ENCODE measurements at places on chromosomes 3 and 15.

- no peak for DNase-seq
Observed at GRCh38 chr15:45187894-45188830, at the start of gene SHF. Gene SHF, minus strand, starts transcription at chr15:45187966. Its CDS starts 15 bp downstream, at chr15:45187951.

DNA sequence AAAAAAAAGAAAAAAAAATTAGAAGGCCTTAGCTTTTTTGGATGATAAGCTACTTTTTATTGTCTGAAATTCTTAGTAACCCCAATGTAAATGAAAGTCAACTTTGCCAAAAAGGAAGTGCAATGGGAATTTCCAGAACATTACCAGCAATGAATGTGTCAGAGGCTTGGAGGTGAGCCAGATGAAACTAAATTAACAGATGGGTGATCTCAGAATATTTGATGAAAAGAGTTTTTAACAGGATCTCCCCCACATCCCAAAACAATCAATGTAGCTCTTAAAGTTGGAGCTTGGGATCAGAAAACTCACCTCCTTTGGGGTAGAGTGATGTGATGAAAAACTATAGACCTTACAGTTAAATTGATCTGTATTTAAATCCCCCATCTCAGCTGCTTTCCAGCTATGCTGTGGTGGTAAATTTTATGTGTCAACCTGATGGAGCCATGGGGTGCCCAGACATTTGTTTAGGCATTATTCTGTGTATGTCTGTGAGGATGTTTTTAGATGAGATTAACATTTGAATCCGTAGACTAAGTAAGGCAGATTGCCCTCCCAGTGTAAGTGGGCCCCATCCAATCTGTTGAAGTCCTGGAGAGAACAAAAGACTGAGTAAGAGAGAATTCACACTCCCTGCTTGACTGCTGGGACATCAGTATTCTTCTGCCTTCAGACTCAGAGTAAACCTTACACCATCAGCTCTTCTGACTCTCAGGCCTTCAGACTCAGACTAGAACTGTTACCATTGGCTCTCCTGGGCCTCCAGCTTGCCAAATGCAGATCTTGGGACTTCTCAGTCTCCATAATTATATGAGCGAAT is 84.3 kb upstream of the TNFSF10 start:
- DNase-seq, result no peak

GRCh38 chr15:98953000-98953787 is 54.4 kb downstream of the PGPEP1L start:
- no peak for DNase-seq

GRCh38 chr3:149449182-149449581 is 25.3 kb upstream of the TM4SF4 start:
- no peak for DNase-seq

DNA sequence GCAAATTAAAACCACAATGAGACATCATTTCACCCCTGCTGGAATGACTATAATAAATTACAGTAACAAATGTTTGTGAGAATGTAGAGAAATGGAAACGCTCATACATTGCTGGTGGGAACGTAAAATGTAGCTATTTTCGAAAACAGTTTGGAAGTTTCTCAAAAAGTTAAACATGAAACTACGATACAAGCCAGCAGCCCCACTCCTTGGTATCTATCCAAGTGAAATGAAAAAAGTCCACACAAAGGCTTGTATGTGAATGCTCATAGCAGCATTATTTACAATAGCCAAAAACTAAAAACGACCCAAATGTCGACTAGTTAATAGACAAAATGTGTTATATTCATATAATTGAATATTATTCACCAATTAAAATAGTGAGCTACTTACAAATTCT is 22.9 kb upstream of the CFAP20DC start:
- no peak for DNase-seq

GRCh38 chr15:31453558-31454318 is 127.1 kb downstream of the KLF13 start:
- no peak for DNase-seq

- DNase-seq, result no peak
Observed at GRCh38 chr15:35854316-35854715, 308.4 kb upstream of the DPH6 start.

DNA sequence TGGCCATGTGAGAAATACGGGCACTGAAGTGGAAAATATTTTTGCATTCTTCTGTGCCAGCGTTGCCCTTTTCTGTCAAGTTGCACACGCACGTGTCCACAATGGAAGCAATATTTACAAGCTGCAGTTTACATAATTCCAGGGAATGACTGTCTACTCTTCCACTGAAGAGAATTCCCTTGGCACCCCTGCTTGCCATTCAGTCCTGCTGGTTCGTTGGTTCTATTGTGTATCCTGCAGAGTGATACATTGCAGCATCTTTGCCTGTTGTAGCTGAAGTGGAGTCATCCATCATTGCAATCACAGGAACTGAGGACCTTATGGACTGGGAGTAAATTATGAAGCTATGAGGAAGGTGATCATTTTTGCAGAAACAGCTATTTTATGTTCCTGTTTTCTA is 759.4 kb downstream of the ROBO2 start:
- no peak for DNase-seq
